ENCODE measurements at places on chromosomes 7 and 10. TPM values are rescaled to one million over a fixed set of nuclear protein-coding genes. Genes with fewer than 3 reads are reported as not detected.

GRCh38 chr7:134946260-134946659 is 40.0 kb upstream of the AGBL3 start:
- no peak for DNase-seq
- H3K27me3 ChIP-seq: no peaks in the 10 kb centered on the region
- no peak overlapping the region for H3K4me3 ChIP-seq
- no peaks in the 10 kb centered on the region for H3K4me1 ChIP-seq

GRCh38 chr7:13359656-13360055 is 629.8 kb downstream of the ETV1 start:
- H3K27ac ChIP-seq: no peak overlapping the region
- H3K4me3 ChIP-seq: no peak overlapping the region
- H3K36me3 ChIP-seq: no peaks in the 10 kb centered on the region
- H3K4me1 ChIP-seq: no peaks in the 10 kb centered on the region
- no peak for DNase-seq

DNA sequence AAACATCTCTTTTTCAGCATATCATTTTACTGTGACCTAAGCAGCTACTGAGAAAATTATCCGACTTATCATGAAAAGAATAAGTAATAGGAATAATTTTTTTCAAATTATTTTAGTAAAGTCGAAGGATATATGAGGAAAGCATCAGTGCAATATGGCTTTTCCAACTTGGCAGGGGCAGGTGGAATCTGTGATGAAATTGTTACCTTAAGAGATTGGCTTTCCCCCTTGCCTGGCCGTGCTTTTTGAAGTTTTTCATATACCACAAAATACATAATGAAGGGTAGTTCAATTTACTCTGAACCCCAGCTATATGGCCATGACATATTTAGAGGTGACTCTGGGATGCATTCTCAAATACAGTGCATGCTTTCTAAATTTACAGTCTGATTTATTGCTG is 87.2 kb upstream of the MKX start:
- H3K27ac ChIP-seq: no peak overlapping the region
- H3K36me3 ChIP-seq: no peaks in the 10 kb centered on the region
- DNase-seq: no peak
- no peak overlapping the region for H3K4me3 ChIP-seq
- no peaks in the 10 kb centered on the region for H3K27me3 ChIP-seq

DNA sequence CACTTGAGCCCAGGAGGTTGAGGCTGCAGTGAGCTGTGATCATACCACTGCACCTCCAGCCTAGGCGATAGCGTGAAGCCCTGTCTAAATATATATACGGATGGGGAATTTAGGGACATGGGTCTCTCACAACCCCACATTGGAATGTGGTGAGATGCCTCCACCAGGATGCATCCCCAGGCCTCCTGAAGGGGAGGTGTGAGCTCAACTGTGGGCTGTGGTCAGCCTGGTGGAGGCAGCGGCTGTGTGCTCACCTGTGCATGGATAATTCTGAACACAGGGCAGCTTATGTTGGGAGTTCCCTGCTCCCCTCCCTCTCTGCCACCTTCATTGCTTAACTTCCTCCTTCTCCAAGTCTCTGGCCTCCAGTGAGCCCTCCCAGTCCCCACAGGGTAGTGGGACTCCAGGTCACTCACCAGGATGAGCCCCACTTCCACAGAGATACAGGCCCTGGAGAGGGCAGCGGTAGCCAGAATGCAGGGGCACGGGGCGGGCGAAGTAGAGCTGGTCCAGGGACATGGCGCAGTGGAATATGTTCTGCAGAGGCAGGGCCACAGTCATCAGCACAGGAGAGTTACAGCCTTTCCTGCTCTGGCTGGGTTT is 30.4 kb downstream of the PYROXD2 start:
- no peak for DNase-seq
- no peak overlapping the region for H3K27ac ChIP-seq
- no peaks in the 10 kb centered on the region for H3K36me3 ChIP-seq
- no peak overlapping the region for H3K4me3 ChIP-seq
- H3K4me1 ChIP-seq: no peaks in the 10 kb centered on the region

Gene MACC1
- total RNA-seq: 6.2 TPM

Data from B cell (primary cell).